NCI-H2171 treated with DMSO at 0.1 percent for 48 hours (cell line): ENCODE measurements at places on chromosomes 6 and 20.
A peak's percentile ranks its signal among the peaks of the same experiment; 100 is the strongest.

DNA sequence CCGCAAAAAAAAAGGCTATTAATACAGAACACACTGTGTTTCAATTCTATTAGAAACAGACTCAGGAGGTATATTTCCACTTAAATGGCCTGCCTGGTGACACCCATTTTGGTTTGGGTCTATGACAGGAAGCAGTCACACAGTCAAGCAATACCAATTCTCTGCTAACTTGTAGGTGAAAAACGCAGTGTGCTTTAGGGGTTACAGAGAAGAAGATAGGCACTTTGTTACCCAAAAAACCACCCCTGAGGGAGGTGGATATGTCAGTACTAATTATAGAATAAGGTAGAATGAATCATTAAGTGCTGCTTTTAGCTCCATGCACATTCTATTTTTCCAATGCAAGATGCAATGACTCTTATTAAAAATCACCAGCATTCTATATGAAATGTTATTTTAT lies 53.8 kb downstream of the DNAAF9 start:
- DNase-seq, result no peak

DNA sequence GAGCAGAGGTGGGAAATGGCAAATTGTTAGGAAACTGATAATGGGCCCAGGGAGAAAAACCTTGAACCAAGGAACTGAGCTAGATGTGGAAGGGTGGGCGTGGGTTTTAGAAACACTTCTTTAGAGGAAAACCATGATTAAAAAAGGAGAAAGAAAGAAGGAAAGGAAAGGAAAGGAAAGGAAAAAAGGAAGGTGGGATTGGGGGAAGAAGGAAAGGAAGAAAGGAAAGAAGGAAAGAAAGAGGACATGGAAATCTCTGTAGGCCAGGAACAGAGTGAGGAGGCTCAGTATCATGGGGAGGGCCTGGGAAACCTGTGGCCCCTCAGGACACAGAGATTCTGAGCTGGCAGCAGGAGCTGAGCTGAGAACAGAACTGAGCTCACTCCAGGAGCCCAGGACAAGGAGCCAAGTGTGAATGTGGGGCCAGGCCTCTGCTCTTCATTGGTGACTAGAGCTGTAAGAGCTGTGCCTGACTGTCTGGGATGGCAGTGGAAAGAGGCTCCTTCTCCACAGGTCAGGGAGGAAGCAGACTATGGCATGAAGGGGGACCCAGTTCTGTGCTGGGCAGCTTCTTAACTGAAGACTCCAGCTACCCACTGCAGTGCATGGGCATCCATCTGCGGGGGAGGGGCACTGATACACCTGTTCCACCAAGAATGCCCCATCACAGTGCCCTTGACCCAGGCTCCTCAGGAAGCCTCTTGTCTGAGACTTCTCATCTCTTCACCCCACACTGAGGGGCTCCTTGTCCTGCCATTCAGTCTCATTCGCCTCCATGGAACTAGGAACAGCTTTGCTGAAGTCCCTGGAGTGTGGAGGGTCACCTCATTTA lies 116.1 kb upstream of the BACH2 start:
- DNase-seq, result no peak

GRCh38 chr6:153673225-153673624 lies 365.8 kb upstream of the OPRM1 start:
- DNase-seq, result no peak

DNA sequence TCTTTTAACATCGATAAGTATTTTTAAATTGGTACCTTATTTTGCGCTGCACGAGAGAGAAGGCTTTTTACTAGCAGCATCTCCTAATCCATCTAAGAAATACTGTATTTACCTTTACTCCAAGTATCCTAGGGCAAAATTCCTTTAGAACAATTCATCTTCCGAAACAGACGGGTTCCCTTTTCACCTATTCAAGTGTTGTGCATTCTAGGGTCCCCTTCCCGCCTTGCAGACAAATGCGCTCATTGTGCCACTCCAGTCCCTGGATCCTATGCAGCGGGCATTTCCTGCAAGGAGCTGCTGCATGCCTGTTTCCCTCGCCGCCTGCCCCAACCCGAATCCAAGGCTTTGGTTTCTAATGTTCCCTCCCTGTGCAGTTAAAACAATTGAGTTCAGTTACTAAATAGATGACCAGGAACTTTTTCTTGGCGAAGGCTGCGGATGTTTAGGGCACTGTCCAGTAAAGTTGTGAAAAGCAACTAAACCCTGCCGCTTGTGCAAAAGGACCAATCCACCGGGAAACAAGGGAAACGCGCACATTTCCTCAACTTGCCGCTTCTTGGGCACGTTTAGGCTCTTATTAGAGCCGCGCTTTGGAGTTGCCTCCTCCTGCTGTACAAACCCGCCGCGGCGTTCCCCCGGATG lies 556 bp upstream of the SCAF8 start:
- DNase-seq, result peak; percentile 72

- DNase-seq, result no peak
These were observed at the start of gene TFAP2A for GRCh38 chr6:10414756-10415616. Gene TFAP2A, minus strand, starts transcription at chr6:10415074. Its CDS starts 83 bp downstream, at chr6:10414991.

DNA sequence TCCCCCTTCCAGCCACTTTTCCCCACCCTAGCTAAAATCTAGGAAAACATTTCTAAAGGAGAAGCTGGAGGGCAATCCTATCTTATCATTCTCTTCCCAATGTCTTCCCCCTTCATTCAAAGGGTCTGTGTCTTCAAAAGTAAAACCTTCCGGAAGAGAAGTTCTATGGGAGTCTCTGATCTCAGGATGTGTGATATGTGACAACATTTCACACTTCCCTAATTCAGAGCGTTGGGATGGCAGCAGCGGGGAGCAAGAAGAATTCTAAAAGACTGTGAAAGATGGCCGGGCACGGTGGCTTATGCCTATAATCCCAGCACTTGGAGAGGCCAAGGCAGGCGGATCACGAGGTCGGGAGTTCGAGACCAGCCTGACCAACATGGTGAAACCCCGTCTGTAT lies 65.4 kb upstream of the AKIRIN2 start:
- no peak for DNase-seq

DNA sequence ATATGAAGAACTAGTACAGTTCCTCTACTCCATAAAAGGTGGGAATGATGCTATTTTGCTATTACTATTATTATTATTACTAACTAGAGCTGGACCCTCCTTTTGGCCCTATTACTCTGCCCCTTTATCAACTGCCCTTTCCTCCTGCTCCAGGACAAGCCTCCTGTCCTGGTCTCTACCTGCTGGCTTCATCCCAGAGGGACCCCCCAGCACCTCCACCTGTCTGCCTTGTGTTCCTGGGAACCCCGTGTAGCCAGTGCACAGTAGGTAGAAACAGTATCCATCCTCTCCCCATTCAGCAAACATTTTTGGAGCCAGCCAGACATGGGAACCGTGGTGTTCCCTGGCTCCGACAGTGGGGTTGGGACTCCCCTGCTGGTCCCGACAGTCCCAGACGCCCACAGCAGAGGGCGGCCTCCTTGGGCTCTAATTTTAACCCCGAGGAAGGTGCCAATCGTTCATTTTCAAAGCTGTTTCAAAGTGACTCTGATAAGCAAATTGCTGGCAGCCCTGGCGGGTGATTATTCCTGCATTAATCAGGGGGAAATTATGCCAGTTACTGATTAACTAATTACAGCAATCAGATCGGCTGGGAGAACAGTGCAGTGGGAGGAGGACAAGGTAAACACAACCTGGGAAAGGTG lies 44.2 kb upstream of the MDGA1 start:
- no peak for DNase-seq

- DNase-seq, result no peak
These were observed 44.0 kb upstream of the SASH1 start for GRCh38 chr6:148298683-148299082.

DNA sequence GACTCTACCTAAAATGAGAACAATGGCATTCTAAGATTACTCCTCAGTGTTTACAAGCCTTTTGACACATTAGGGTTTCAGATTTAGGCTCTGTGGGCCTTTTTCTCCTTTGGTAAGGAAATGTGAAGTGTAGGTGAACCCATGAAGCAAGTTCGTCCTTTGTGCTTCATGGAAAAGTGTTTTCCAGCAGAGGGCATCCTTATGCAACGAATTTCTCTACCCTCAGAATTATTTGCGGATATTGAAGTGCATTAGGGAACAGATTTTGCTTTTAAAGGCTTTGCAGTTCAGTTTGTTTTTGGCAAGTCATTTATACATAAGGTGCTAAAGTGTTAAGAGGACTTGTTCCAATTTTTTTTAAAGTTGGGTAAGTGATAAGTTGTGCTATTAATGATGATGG lies 55.7 kb upstream of the FERMT1 start:
- peak; percentile 33 for DNase-seq

- no peak for DNase-seq
These were observed 12.3 kb upstream of the SSTR4 start for GRCh38 chr20:23022849-23023248.

- DNase-seq, result peak; percentile 26
These were observed 80.9 kb downstream of the HAO1 start for GRCh38 chr20:7859356-7859802.

DNA sequence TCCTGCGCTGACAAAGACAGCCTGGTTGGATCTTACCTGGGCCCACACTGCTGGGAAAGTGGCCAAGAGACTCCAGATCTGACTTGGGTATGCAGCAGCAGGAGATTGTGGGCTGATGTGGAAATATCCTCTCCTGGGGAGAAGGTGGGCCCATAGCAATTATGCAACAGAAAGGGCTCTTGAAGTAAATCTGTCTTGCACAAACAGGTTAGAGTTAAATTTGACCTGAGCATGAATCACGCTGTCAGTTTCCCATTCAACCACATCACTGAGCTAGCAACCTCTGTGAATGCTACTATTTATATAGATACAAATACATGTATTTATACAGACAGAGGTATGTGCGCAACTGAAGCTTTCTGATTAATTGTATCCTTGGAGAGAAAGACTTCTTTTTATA lies 28.3 kb upstream of the PDYN start:
- peak; percentile 94 for DNase-seq

DNA sequence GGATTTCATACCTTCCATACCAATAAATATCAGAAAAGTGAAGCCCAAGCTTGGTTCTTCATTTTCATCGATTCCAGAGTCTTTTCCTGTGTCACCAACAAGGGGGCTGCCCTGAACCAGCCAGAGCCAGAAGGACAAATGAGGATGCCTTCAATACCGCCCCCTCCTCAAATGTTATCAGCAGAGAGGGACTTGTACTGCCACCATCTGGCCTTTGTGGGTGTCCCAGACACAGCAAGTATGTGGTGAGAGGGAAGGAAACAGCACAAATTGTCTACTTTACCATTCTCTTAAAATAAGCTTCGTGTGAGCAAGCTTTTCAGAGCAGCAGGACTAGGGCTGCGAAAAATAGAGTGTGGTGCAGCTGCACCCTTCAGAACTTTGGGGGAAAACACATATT lies 165.3 kb downstream of the SOBP start:
- no peak for DNase-seq

DNA sequence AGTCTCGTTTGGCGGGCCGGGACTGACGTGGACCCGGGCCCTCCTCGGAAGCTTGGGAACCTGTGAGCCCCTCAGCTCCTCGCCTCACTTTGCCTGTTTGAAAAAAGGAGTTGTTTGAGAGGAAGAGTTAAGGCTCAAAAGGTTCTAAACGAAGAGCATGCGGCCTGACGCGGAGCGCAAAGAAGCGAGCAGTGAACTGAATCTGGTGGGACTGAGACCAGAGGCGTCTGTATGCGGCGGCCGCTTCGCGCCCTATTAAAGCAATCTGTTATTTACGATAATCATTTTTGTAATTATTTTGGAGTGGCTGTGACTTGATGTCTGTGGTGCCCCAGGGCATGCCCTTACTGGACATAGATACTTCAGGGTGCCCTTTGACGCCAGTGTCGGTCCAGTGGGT lies 3.3 kb upstream of the TFAP2C start:
- DNase-seq, result no peak

DNA sequence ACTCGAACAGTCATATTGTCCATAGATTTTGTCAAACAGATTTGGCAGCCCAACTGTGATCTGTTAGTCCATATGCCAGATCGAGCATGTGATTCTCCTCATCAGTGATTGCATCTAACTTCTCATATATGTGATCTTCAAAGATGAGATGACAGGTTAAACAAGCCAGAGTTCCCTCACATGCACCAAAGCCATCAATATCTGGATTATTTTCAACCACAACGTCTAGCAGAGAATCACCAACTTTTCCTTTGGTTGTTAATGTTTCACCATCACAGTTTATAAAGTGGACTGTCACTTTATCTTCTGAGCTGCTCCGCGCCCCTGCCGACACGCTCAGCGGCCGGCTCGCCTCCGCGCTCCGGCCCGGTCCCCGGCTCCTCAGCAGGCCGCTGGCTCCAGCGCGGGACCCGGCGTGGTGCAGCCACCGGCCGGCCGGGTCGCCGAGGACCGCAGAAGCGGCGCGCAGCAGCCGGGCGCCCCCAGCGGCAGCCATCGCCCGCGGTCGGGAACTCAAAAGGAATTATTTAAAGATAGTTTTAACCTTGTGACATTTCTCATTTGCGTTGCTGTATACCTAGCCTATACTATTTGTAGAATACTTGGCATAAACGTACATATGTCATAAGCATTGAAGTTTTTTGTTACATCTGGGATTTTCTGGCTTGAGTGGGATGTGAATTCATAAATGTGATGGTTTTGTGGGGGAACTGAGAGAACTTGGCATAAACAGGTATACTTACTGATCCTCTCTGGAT lies 40.1 kb upstream of the DYNLRB1 start:
- no peak for DNase-seq

DNA sequence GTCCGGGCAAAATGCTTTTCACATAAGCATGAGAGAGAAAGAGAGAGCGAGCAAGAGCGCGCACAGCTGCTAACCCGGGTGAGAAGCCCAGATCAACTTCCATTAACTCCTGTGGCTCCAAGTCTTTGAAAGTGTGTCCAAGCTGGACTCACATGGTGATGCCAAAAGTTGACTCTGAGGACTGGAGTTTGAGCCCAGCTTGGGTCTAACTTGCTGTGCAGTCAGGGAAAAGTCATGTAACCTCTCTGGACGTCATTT lies 357.2 kb upstream of the SULF2 start:
- DNase-seq, result peak; percentile 73

- no peak for DNase-seq
These were observed 24.3 kb downstream of the EDEM2 start for GRCh38 chr20:35122756-35123405.

DNA sequence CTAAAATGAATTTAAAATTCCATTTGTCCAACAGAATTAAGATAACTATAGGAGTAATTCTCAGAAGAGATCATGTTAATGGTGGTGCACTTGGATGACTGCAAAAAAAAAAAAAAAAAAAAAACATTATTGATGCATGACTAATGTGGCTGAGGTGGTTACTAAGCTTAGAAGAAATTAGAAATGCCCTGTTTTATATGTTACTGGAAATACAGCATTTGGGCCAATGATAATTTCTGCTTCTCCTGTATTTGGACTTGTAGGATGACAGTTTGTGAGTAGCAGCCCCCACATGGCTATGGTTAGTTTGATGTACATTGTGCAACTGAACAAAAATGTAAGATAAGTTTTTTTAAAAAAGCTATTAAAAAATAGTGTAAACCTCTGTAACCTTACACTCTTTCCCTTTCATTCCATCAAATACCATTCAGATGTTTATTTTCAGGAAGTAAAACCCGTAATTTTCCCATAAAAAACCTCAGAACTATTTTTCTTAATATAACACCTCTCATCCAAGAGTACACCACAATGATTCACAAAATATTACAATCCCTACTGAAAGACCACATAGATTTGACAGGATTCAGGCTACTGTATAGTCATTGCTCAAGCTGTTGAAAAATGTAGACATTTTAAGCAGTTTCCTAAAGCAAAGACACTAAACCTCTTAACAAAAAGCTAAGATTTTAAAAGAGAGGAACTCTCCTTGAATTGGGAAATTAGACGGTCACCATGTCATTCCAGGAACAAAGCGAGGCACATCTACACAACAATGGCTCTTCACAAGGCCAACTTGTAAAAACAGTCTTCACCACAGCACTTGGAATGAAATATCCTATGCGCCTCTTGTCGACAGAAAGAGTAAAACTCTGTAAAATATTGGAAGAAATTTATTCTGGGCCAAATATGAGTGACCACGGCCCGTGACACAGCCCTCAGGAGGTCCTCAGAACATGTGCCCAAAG lies 83.0 kb downstream of the WDR27 start:
- peak; percentile 7 for DNase-seq
